ENCODE measurements at places on chromosomes 11 and 22. TPM values are rescaled to one million over a fixed set of nuclear protein-coding genes. Genes with fewer than 3 reads are reported as not detected.
A peak's percentile ranks its signal among the peaks of the same experiment; 100 is the strongest.

SLC5A1 gene
- 1.3 TPM for total RNA-seq

KIRREL3 gene
- total RNA-seq = not detected

PRG3 gene
- not detected for total RNA-seq

DNA sequence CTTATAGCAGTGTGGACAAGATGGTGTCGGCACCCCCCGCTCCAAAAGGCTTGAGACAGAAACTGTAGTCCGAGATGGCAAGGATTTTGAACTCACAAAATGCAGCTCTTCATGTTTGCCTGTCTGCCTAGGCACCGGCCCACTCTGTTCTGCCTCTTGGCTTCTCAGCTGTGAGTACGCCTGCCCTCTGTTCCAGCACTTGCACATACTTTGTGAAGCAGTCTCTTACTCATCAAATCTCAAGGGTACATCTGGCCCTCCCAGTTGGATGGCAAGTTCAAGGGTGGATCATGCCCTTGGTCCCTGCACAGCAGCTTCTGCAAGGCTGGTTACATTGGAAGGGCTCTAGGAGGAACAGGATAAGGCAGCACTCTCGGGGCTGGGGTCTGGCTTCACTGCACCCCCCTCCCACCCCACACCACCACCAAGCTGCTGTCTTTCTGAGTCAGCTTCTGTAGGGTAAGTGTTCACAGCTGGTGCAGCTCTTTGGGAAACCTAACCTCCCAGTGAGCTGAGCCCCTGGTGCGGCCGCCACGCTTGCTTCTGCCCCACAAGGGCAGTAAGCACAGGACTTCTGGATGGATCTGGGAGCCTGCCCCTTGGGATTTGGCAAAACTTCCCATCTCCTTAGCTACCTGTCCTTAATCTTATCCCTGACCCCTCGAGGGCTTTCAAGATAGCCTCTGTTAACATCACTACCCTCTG is 37.2 kb downstream of the FAM83F start:
- H3K4me1 ChIP-seq = no peaks in the 10 kb centered on the region
- no peak overlapping the region for H3K27ac ChIP-seq
- H3K27me3 ChIP-seq = no peaks in the 10 kb centered on the region
- no peaks in the 10 kb centered on the region for H3K36me3 ChIP-seq
- no peak overlapping the region for H3K4me3 ChIP-seq

DNA sequence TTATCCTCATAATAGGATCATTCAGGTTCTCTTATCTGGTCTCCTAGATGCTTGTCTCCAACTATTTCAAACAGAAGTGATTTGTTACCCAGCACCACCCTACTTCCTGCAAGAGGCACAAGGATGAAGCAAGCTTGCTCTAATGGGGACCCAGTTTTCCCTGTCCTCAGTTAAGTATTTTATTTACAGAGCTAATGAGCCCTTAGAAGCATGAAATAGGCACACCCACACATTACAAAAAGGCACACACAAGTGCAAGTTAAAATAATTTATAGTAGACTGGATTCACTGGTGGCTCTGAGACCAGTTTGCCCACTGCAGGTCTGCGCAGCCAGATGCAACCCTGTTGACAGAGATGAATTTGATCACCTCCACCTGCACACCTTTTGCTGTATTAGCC is 167.5 kb downstream of the KIRREL3 start:
- no peaks in the 10 kb centered on the region for H3K4me1 ChIP-seq
- DNase-seq = no peak
- H3K4me3 ChIP-seq = no peak overlapping the region
- H3K27me3 ChIP-seq = no peaks in the 10 kb centered on the region
- H3K36me3 ChIP-seq = no peaks in the 10 kb centered on the region

GRCh38 chr11:99632969-99633368 is 612.2 kb downstream of the CNTN5 start:
- no peak overlapping the region for H3K4me3 ChIP-seq
- no peaks in the 10 kb centered on the region for H3K27me3 ChIP-seq
- no peak overlapping the region for H3K27ac ChIP-seq
- no peaks in the 10 kb centered on the region for H3K4me1 ChIP-seq
- no peaks in the 10 kb centered on the region for H3K36me3 ChIP-seq

DNA sequence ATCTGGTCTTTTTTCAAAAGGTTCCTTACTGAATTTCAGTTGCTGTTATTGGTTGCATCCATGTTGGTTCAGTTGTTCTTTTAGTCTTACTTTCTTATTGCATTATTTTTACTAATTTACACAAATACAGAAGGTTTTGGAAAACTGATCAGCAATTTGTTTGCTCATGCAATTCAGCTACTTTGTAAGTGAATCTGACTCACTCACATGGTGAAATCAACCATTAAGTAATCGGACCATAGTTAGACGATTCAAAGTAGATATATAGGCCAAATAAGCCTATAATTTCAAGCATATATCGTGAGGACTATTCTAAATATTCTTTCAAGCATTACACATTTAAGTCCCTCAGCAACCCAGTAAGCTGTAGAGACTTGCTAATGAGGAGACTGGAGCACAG is 41.7 kb downstream of the CCDC83 start:
- H3K4me3 ChIP-seq = no peak overlapping the region
- no peak for DNase-seq
- H3K4me1 ChIP-seq = no peaks in the 10 kb centered on the region
- no peak overlapping the region for H3K27ac ChIP-seq
- H3K27me3 ChIP-seq = no peaks in the 10 kb centered on the region

- no peaks in the 10 kb centered on the region for H3K27me3 ChIP-seq
- no peak overlapping the region for H3K27ac ChIP-seq
- no peak for DNase-seq
- H3K4me1 ChIP-seq = no peaks in the 10 kb centered on the region
- H3K4me3 ChIP-seq = no peak overlapping the region
Measured at GRCh38 chr11:19869946-19870589, 157.4 kb downstream of the NAV2 start.

GRCh38 chr11:2121227-2122130 is 17.7 kb downstream of the IGF2 start:
- no peak overlapping the region for H3K4me3 ChIP-seq
- H3K27me3 ChIP-seq = peaks cover 16% of the 10 kb centered on the region
- H3K27ac ChIP-seq = no peak overlapping the region
- H3K4me1 ChIP-seq = no peaks in the 10 kb centered on the region

DNA sequence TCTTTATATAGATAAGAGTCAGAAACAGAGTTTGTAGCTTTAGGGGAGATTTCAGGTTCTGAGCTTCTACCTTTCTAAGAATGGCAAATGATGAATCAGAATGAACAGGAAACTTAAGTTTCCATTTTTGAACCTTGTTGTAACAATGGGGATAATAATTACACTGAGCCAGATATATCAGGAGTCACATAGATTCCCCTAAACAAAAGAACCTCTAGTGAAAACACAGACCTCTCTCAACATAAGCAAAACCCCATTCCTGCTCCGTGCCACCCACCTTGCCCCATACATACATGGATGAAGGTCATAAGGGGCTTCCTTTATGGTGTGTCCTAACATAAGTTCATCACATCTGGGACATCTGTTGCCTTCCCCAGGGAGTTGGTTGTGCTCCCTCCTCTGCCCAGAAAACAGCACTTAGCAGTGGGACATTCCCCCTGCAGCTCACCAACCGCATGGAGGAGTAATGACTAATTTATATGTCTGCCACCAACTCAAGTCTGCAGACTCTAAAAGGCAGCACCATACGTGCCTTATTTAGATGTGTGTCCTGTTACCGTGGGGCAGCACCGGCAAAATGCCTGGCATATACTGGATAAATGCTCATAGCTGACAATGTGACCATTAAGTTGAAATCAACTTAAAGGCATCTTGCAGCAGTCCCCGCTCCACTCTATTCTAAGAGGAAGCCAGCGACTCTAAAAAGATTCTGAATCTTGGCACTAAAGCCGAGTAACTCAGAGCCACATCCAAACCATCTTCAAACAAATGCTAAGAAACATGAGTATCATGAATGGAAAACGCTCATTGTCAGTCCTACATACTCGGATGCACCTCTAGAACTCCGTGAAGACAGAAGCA is 8.0 kb downstream of the JAML start:
- DNase-seq = no peak
- peak overlapping the region; percentile 42 for H3K27ac ChIP-seq
- H3K36me3 ChIP-seq = no peaks in the 10 kb centered on the region
- H3K27me3 ChIP-seq = no peaks in the 10 kb centered on the region
- peak overlapping the region; percentile 14 for H3K4me3 ChIP-seq

DNA sequence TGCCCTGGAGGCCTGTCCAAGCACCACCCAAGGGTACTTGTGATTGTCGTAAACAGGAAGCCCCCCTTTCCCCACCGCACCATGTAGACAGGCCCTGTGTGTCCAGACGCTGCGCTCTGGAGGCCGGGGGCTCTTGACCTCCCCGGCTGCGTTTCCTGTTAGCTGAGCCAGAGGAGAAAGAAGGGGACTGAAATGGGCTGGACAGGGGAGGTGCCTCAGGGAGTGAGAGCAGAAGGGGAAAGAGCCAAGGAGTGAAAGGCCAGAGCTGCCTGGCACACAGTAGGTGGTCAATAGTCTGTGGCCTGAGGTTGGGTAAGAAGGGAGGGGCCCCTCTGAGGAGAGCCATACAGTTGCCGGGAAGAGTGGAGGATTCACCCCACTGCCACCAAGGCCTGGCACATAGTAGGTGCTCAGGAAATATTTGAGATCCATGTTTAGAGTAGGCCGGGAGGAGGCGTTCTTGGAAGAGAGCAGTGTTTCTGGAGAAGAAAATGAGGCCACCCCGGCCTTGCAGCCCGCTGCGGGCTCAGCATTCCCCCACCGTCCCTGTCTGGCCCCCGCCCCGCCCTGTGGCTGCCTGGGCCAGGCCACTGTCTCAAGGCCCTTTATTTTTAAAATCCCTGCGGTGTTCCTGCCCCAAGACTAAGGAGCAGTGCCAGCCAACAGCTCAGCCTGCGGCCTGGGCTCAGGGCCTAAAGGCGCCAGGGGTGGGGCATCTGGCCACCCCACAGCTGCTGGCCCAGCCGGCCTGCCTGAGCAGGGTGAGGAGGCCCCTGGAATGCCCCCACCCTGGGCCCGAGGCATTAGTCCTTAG is 13.6 kb upstream of the CDC42EP1 start:
- H3K27ac ChIP-seq = peak overlapping the region; percentile 92
- H3K27me3 ChIP-seq = no peaks in the 10 kb centered on the region
- no peaks in the 10 kb centered on the region for H3K36me3 ChIP-seq
- peak; percentile 81 for DNase-seq

- no peak overlapping the region for H3K4me3 ChIP-seq
- peaks cover 9% of the 10 kb centered on the region for H3K4me1 ChIP-seq
- H3K27me3 ChIP-seq = no peaks in the 10 kb centered on the region
- peaks cover 19% of the 10 kb centered on the region for H3K36me3 ChIP-seq
- H3K27ac ChIP-seq = no peak overlapping the region
Measured at GRCh38 chr11:95796501-95796900, 6.2 kb downstream of the CEP57 start.

DNA sequence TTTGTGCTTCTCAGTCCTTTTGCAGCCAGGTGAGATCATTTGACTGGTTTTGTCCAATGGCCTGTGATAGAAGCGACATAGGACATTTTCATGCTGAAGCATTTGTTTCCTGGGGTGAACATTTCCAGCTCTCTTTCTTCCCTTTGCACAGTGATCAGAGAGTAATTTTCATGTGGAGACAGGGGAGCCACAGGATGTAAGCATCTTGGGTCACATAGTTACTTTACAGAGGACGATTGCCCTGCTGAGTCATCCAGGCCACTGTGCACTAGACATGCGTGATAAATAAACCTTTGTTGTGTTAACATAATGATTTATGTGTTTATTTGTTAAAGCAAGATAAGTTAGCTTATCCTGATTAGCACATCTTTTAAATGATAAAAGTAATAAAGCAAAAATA is 263.5 kb upstream of the CCDC179 start:
- H3K36me3 ChIP-seq = no peaks in the 10 kb centered on the region
- H3K27ac ChIP-seq = no peak overlapping the region
- no peaks in the 10 kb centered on the region for H3K4me1 ChIP-seq
- H3K27me3 ChIP-seq = no peaks in the 10 kb centered on the region
- no peak for DNase-seq

DNA sequence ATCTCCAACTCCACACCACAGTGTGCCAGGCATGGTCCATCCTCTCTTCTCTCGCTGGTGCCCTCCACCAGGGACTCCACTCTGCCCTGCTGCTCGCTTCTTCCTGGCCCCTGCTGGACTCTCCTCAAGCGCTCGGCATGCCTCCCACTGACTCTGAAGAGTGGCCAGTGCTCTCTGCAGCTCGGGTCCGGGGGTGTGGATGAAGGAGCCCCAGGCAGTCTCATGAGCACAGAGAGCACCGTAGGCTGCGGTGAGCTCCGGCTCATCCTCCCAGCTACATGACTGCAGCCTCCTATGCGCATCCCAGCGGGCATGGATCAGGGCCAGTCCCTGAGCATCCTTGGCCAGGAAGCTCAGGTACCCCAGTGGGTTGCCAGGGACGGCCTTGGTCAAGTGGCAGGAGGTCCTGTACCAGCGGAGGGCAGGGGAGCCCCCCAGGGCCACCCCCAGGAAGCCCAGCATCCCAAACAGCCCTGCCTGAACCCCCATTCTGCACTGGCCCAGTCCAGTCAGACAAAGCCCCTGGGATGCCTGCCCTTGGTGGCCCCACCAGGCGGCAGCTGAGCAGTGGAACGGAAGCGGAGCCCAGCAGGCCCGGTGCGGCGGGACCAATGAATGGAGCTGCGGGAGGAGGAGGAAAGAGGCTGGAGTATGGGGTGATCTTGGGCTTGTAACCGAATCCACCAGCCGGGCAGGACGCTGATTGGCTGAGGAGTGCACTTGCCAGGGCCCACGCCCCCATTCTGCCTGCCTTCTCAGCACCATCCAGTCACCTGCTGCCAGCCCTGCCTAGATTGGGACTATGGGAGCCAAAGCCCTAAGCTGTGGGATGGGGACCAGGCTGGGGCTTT is at the start of gene PLA2G3:
Gene PLA2G3, minus strand, starts transcription at position 643 of the 851 bp plus-strand sequence. Its CDS starts 154 bp downstream, at position 489.
- H3K27me3 ChIP-seq = no peaks in the 10 kb centered on the region
- peak; percentile 93 for DNase-seq
- H3K36me3 ChIP-seq = no peaks in the 10 kb centered on the region
- peak within 1 kb of the TSS; percentile 36 for H3K27ac ChIP-seq

DNA sequence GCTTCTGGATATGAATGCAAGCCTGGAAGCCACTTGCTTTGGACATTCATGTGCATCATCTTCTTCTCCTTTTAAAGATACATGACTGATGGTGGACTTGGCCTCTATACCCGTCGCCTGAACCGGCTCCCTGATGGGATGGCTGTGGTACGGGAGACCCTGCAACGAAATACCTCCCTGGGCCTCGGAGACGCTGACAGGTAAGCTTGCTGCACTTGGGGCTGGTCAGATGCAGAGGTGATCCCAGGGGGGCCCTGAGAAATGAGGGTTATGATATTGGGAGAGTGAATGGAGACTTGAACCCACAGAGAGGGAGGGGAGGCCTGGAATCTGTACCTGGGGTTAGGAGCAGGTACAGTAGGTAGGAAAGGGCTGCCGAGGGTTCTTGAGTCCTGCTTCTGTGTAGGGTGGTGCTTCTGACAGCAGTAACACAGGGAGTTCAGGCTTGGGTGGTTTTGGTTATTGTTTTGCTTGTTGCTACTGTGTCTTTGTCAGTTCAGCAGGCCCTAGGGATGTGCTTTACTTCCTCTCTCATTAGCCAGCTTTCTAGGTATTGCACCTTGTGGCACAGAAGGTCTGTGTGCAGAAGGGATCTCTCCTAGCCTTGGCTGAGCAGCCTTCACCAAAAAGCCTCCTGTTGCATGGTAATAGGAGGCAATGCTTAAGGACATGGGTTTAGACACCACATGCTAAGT is 176.1 kb downstream of the DBX1 start:
- no peak overlapping the region for H3K4me3 ChIP-seq
- H3K27ac ChIP-seq = peak overlapping the region; percentile 21
- H3K36me3 ChIP-seq = no peaks in the 10 kb centered on the region
- DNase-seq = no peak

- DNase-seq = no peak
- no peak overlapping the region for H3K27ac ChIP-seq
- H3K4me1 ChIP-seq = no peaks in the 10 kb centered on the region
- no peaks in the 10 kb centered on the region for H3K27me3 ChIP-seq
- no peak overlapping the region for H3K4me3 ChIP-seq
- H3K36me3 ChIP-seq = no peaks in the 10 kb centered on the region
Measured at GRCh38 chr11:104541701-104542100, 356.6 kb downstream of the CASP12 start.

Measured in upper lobe of right lung (tissue), 1 donor.